Epithelial cell of umbilical artery (primary cell): ENCODE measurements at places on chromosomes 16 and 17. TPM values are rescaled to one million over a fixed set of nuclear protein-coding genes. Genes with fewer than 3 reads are reported as not detected.

Gene CDH15
- total RNA-seq: under 0.01 TPM in 1 of 2 replicates, not detected in the other

Gene ITGAD
- total RNA-seq: not detected in 2 replicates

Gene ZSCAN10
- not detected in 2 replicates for total RNA-seq

Gene UMOD
- total RNA-seq: not detected in 2 replicates

Gene FNDC8
- total RNA-seq: not detected in 2 replicates

Gene CD300E
- total RNA-seq: not detected in 2 replicates

Gene MYH8
- not detected in 2 replicates for total RNA-seq

Gene PPP1R27
- not detected in 2 replicates for total RNA-seq

Gene AIPL1
- not detected in 2 replicates for total RNA-seq

Gene PDIA2
- total RNA-seq: not detected in 2 replicates

Gene DOC2A
- total RNA-seq: 0.76 TPM in 1 of 2 replicates, not detected in the other

Gene CCL1
- total RNA-seq: 1.5 TPM in 1 of 2 replicates, not detected in the other

Gene SCRN2
- total RNA-seq: 51.6 and 69.1 TPM in 2 replicates

Gene PPP1R1B
- total RNA-seq: not detected in 2 replicates

Gene NDRG4
- total RNA-seq: 21.1 and 35.7 TPM in 2 replicates

Gene CLEC3A
- total RNA-seq: not detected in 2 replicates

Gene CDC6
- 22.4 and 45.3 TPM in 2 replicates for total RNA-seq

Gene NTN1
- 0.32 TPM in 1 of 2 replicates, not detected in the other for total RNA-seq

Gene RND2
- total RNA-seq: under 0.01 and 0.46 TPM in 2 replicates

Gene PTX4
- total RNA-seq: not detected in 2 replicates

Gene SP6
- total RNA-seq: 0.65 and 1.2 TPM in 2 replicates

Gene GP1BA
- total RNA-seq: not detected in 2 replicates

Gene RIPOR1
- total RNA-seq: 48.7 and 49.7 TPM in 2 replicates

Gene TMEM238L
- not detected in 2 replicates for total RNA-seq

Gene MT1G
- total RNA-seq: not detected in 2 replicates

Gene ABCA6
- 18.8 and 44.8 TPM in 2 replicates for total RNA-seq

Gene HLF
- total RNA-seq: under 0.01 TPM in 1 of 2 replicates, not detected in the other

Gene TNFRSF13B
- not detected in 2 replicates for total RNA-seq

Gene IL17C
- total RNA-seq: not detected in 2 replicates
